NCI-H2029 treated with DMSO at 0.1 percent for 48 hours (cell line): ENCODE measurements at places on chromosomes 6 and 20.
A peak's percentile ranks its signal among the peaks of the same experiment; 100 is the strongest.

DNA sequence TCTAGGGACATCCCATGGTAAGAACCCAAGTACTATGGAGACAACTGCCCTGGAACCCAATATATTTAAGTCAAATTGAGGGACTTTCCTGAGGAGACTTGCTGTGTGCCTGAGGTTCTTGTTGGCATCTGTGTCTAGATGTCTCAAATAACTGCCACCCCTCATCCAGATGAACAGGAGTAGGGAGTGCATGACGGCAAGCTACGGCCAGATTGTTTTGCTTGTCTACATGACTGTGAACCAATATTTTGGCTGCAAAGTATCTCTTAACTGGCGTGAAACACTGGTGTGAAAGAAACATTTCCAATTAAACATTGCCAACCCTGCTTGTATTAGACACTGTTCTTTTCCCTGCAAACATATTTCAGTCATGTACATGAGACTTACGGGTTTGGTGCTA, 52.4 kb upstream of the SIM1 start:
- DNase-seq, result no peak

- no peak for DNase-seq
Observed at GRCh38 chr6:112194511-112194910, 59.9 kb downstream of the LAMA4 start.

GRCh38 chr20:44752099-44752931, 6.7 kb downstream of the KCNK15 start:
- no peak for DNase-seq

- DNase-seq, result no peak
Observed at GRCh38 chr20:31497838-31498540, 16.3 kb upstream of the HM13 start.

DNA sequence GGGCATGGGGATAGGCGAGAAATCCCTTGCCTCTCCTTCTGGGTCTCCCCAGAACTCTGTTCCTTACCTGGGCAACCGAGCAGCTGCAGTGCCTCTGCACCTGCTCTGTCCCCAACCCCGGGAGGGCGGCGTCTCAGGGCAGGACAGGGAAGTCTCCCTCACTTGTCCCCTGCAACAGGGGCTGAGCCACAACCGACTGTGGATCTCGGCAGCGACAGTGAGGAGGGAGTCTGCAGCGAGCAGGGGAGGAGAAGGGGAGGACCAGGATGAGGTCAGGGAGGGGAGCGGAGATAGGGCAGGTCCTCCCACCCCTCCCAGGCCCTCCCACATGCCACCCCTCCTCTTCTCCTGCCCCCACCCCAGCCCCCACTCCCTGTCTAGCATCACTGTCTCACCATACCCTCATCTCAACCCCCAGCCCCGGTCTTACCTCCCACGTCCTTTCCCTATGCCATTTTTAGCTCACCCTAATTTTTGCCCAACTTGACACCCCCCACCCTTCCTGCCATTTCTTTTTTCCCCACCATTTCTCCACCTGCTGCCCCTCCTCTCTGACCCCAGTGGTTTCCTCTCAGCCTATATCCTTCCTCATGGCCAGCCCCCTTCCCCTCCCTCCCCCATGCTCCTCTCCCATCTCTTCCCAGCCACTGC, at the start of gene TNXB:
TSS of gene TNXB (minus strand) at position 225 of the 651 bp plus-strand sequence. CDS start 11,140 bp downstream, outside the sequence.
- DNase-seq, result no peak

- DNase-seq, result no peak
Observed at GRCh38 chr20:21049305-21049828, 56.8 kb downstream of the LINC00237 start.

DNA sequence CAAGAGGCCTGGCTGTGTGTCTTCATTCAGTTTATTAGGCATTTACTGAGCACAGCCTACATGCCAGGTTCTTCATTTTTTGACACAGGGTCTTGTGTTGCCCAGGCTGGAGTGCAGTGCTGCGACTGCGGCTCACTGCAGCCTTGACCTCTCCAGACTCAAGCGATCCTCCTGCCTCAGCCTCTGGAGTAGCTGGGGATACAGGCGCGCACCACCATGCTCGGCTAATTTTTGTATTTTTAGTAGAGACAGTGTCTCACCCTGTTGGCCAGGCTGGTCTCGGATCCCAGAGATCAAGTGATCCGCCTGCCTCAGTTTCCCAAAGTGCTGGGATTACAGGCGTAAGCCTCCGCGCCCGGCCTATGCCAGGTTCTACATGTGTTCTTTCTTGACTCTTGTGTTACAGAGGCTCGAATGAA, 601 bp upstream of the ATRN start:
- no peak for DNase-seq

GRCh38 chr6:40856271-40856670, 182.8 kb downstream of the UNC5CL start:
- no peak for DNase-seq

DNA sequence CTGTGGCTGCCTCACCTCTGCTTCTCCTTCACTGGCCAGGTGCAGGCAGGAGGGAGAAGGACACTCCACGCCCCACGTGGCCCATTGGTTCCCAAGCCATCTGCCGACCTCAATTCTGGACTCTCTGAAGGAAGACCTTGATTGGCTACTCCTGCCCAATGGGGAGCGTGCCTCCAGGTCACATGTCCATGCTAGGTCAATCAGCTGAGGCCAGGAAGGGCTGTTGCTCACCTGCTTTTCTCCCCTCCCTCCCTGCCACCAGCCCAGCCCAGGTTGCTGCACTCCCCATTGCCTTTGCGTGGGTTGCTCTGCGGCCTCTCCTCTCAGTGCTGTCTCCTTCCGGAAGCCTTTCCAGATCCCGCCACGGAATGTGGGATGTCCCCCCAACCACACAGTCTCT, 21.9 kb upstream of the CDH4 start:
- DNase-seq, result no peak

- no peak for DNase-seq
Observed at GRCh38 chr6:111747396-111747795, 125.9 kb downstream of the FYN start.

DNA sequence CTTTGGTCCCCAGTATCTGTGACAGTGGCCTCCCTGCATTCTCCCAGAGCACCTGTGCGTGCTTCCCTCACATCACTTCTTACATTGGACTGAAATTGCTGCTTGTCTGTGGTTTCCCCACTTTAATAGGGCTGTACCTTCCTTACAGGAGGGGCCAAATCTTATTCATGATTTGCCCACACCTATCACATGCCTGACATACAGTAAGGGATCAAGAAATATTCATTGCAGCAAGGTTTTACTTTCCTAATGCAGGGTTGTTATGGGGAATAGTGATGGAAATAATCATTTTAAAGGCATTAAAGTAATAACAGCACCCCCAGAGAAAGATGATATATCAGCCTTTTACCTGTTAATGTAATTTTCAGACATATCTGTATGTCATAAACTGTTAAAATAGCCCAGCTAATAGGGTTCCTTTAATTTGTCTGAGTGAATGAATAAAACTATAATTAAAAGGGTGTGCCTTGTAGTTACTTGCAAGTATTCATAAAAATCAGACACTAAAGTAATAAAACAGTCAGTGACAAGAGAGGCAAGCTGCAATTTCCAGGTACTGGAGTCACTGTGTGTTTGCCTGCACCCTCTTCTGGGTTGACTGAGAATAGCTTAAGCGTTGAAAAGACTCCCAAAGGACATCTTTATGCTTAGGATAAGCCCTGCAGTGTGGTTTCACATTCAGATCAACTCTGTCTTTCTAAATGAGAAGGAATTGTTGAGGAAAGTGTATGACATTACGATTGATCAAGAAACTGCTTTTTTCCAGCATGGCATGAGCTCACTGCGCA, 182.7 kb downstream of the PHACTR1 start:
- DNase-seq, result no peak

- DNase-seq, result no peak
Observed at GRCh38 chr20:62367136-62367632, at the start of gene LAMA5. Gene LAMA5, minus strand, starts transcription at chr20:62367312. Its CDS starts 67 bp downstream, at chr20:62367245.

- DNase-seq, result no peak
Observed at GRCh38 chr20:38931984-38932383, 5.8 kb downstream of the FAM83D start.

DNA sequence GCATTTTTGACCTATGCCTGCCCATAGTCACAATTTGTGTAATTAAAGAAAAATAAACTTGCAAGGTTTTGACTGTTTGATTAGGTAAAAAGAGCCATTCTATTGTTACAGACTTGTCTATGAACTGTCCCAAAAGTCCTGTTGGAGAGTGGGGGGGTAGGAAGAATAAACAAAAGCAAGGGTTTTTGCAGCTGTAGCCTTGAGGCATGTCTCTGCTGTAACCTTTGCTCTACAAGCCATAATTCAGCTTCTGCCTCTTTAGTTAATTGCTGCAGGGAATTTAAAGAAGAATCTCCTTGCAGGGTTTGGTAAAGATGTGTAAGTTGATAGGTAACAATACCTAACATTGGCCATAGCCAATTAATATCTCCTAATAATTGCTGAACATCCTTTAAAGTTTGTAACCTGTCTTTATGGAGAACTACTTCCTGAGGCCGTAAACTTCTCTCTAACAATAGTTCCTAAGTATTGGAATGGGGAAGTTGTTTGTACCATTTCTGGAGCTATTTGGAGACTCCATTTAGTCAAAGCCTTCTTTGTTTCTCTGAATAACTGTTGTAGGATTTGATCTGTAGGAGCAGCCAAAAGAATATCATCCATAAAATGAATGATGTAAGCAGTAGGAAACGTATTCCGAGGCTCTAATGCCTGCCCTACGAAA, 7.9 kb upstream of the ABHD12 start:
- DNase-seq, result no peak

GRCh38 chr6:78253618-78254017, 600.8 kb downstream of the MEI4 start:
- DNase-seq, result no peak

DNA sequence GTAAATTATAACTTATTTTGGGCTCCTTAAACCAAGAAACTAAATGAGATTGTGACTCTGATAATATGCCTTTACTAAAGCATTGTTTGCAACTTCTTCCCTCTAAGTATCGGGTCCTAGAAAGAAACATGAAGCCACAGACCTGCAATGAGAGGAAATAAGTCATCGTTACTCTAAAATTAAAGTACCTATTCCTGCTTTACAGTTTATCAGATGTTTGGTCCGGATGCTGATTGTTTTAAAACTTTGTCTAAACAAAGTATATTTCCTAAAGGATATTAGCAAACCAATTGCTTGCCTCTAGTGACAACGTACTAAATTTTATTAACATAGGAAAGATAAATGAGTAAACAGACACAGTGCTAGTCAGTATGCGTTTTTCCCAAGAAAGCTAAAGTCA, 216.8 kb downstream of the GJA1 start:
- no peak for DNase-seq

GRCh38 chr20:62716941-62717310, 8.3 kb downstream of the NTSR1 start:
- DNase-seq, result no peak

GRCh38 chr20:51528263-51529027, 14.1 kb downstream of the NFATC2 start:
- DNase-seq, result no peak

DNA sequence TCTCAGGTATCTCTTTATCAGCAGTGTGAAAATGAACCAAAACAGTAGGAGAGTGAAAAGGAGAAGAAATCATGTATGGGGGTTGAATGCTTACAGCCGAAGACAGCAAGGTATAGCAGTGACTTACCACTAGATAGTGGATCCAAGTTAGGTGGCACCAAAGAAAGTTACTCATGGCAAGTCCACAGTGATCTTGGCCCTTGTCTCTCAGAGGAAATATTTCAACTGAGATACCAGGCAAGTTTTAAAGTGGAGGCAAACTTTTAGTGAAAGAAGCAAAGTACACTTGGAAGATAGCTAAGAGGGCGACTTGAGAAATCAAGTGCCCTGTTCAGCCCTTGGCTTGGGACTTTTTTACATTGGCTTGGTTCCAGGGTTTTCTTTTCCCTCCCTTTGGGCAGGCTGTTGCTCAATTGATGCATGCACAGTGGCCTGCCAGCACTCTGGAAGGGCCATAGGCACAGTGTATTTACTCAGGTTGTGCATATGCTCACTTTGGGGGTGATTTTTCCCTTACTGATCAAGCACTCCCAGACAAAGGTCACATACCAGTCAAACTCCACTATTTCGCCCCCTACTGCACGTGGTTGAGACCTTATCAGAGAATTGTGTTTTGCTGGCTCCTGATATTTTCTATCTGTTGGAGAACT, 329.5 kb upstream of the KHDRBS2 start:
- DNase-seq, result no peak

GRCh38 chr20:57964011-57964862, 254.4 kb upstream of the PMEPA1 start:
- DNase-seq, result no peak

- DNase-seq, result no peak
Observed at GRCh38 chr6:36053878-36054277, 26.3 kb downstream of the MAPK14 start.

DNA sequence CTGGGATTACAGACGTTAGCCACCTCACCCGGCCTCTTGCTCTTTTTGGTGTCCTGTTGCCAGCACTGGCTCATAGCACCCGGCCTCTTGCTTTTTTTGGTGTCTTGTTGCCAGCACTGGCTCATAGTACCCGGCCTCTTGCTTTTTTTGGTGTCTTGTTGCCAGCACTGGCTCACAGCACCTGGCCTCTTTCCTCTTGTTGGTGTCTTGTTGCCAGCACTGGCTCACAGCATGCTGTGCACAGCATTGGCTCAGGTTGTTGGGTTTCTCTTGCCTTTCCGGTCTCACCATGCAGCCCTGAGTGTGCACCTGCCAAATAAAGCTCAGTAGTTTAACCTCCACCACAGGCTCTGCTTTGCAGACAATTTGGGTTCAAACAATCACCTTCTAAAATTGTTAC, 208.2 kb downstream of the THBS2 start:
- peak; percentile 93 for DNase-seq

DNA sequence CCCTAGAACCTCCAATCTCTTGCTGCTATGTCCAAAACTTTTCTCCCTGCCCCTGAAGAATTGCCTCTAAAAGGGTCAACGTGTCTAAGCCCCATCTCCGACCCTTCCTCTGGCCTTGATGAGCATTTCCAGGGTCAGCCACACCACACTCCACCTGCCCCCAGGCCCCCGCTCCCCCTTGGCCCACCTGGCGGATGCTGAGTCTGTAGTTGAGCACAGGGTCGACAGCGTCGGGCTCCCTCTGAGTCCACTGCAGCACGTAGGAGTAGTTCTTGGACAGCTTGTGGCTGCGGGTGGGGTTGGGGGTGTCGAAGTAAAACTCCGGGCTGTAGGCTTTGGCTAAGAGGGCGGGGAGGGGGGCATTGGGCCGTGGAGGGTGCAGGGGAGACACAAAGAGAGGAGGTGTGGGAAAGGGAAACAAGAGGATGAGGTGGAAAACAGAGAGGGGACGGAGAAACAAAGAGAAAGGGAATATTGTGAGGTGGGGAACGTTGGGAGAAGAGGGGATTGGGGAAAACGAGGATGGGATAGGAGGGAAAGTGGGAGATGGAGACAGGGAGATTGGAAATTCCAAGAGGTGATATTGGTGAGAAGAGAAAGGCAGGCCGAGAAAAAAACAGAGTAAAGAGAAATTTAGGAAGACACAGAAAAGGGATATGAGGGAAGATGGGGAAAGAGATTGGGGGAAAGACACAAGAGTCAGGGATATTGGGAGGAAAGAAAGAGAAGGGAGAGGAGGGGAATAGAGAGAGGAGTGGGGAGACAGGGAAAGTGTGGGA, 50.5 kb downstream of the MDGA1 start:
- no peak for DNase-seq

GRCh38 chr6:92024110-92024509, 1395.2 kb downstream of the EPHA7 start:
- DNase-seq, result no peak

GRCh38 chr6:152484806-152485205, 152.4 kb downstream of the SYNE1 start:
- DNase-seq, result no peak

GRCh38 chr6:6931071-6932025, 176.4 kb upstream of the RREB1 start:
- peak; percentile 76 for DNase-seq

- no peak for DNase-seq
Observed at GRCh38 chr6:43402820-43403219, 24.5 kb upstream of the ABCC10 start.
